ENCODE measurements at places on chromosomes 5 and 9.

- DNase-seq = no peak
Observed at GRCh38 chr9:101307051-101307450, 77.8 kb downstream of the BAAT start.

DNA sequence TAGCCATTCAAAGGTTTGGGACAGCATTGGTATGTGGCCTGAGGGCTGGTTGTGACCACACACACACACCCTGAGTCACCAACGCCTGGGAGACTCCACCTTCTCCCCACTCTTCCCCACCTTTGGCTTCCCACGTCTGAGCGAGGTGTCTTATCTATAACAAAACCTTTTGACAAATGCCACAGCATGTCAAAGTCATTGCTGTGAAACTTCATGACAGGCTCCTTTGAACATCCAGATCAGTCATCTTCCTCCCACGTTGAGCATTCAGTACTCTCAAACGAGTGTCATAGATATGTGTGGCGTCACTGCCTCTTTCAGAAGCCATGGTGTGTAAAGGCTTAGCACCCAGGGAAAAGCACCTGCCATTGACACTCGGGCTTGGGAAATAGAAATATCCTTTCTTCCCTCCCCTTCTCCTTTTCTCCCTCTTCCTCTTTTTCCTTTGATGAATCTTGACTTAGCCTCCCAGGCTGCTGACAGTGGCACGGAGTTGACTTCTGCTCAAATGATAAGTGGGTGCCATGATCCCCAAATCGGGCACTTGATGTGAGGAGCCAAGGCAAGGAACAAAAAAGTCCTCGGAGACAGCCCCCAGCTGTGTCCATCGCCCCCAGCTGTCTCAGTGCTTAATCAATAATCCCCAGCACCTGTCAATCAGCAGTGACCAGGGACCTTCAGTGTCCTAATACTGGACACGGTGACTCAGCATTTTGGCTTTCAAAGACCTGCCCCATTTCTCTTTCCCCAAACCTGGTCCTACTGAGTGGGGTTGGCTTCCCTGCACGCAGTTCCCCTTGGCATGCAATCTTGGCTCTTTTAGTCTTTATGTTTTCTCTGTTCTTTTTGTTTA is 114.8 kb downstream of the FGF18 start:
- no peak for DNase-seq

DNA sequence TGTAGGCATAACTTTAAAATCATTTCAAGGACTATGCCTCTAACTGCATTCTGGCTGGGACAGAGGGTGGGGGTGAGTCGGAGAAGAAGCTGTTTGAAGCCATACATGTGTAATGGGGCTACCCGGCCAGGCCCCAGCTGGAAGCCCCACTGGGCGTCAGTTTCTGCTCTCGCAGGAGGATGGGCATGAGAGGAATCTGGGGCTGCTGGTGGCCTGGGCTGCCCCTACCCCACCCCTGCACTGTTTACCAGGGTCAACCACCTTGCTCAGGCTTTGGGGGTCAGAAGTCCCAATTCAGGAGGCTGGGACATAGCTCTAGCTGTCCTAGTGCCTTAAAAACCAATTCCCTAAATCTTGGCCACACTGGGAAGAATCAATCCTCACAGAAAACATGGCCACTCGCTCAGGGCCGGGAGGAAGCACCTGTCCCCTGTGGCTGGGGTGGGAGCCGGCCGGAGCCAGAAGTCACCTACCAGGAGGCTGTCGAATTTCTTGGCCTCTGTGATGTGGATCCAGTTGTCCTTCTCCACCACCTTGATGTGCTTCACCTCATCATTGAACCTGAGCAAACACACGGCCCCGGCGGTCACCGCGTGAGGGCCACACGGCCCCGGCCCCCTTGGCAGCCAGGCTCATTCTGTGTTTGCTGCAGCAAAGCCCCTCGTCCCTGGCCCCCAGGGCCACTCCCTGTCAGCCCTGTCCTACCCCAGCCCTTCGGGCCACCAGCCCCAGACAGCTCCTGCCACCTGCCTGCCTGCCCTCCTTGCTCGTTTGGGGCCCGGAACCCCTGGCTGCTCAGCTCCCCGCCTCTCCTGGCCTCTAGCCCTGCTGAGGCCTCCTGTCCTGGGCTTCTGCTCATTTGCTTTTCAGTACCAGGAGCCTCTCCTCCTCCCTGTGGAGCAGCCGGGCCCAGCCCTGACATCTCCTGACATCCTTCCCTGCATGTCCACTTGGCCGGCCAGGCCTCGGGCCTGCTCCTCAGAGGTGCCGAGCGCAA is 33.6 kb upstream of the SARDH start:
- no peak for DNase-seq

DNA sequence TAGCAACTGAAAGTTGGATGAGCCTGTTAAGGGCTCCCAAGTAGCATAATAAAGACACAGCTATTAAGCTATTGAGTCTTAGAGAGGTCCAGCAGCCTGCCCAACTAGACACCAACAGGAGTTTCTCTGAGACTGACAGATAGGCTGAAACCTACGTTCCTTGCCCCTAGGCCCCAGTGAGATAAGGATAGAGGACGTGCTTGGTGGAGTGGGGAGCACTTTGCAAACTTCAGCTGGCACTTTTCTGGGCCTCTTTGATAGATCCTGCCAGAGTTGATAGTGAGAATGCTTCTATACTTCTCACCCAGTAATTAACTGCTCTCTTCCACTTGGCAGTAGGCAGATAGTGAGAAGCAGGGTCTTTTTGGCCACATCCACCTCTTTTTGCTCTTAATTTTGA is 20.8 kb upstream of the CTNNA1 start:
- no peak for DNase-seq

- peak; percentile 13 for DNase-seq
Observed at GRCh38 chr9:137552022-137552768, 516 bp downstream of the MRPL41 start.

GRCh38 chr5:67350185-67350584 is 153.6 kb upstream of the CD180 start:
- DNase-seq = no peak

GRCh38 chr5:62587737-62588136 is 9.1 kb downstream of the LRRC70 start:
- no peak for DNase-seq

- DNase-seq = no peak
Observed at GRCh38 chr5:39192450-39193160, 26.8 kb downstream of the FYB1 start.

- no peak for DNase-seq
Observed at GRCh38 chr5:112574536-112574935, 155.5 kb upstream of the EPB41L4A start.

GRCh38 chr5:7759951-7760580 is 90.9 kb downstream of the CFAP90 start:
- DNase-seq = no peak

DNA sequence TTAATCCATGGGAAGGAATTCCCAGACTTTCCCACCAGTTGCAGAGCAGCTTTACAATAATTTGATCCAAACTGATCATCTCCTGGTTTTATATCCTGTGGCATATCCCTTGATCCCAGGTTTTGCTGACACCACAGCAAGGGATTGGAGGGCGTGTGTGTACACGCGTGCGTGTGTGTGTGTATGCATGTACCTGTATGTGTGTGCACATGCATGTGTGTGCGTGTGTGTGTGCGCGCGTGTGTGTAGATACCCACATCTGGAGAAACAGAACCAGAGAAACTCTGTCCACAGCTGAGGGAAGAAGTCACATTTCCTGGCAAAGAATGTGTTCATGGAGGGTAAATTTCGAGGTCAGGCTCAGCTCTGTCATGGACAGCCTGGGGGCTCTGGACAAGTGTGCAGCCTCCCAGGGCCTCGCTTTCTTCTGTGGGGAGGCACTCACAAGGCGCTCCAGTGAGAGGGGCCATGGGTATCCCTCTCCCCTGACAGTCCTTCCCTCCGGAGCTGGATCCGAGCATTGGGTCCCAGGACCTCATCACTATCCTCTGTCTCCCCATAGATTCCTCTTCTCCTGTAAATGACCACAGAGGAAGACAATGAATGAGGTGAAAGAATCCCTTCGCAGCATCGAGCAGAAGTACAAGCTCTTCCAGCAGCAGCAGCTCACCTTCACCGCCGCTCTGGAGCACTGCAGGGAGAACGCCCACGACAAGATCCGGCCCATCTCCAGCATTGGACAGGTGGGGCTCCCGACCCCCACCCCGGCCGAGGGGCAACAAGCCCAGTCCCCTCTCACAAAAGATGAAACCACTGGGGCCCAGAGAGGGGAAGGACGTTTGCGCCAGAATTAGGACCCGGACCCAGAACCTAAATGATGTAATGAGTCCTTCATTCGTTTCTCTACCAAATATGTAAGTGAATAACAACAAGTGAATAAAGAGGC is 4.9 kb downstream of the SPACA9 start:
- no peak for DNase-seq

- no peak for DNase-seq
Observed at GRCh38 chr9:72453797-72454196, 67.6 kb upstream of the TMC1 start.

- DNase-seq = peak; percentile 47
Observed at GRCh38 chr5:81749561-81750307, 1.2 kb downstream of the SSBP2 start.

GRCh38 chr5:72922422-72922821 is 33.4 kb upstream of the FCHO2 start:
- no peak for DNase-seq

DNA sequence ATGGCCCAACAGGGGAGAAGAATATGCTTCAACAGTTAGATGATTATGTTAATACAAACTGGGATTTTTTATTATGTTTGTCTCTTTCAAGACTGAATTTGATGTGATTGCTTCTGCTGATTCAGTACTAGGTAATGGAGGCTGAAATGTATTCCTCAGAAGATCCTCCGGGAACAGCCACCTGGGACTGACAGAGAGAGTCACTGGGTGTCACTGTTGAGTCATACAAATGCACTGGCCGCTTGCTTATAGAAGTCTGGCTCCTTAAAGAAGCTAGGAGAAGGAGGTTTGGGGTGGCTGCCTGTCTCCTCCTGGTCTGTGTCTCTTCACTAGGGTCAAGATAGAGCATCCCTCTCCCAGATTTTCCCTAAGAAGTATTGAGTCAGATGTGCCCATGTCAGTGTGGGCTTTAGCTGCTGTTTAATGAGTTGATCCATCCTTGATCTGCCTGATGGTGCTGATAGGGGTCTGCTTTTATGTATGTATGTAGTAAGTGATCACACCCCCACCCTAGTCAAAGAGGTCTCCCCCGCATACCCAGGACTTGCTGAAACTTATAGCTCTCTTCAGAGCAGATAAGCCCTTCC is 773.4 kb downstream of the BRINP1 start:
- no peak for DNase-seq

- no peak for DNase-seq
Observed at GRCh38 chr9:130662970-130663257, 1.5 kb upstream of the PRDM12 start.

DNA sequence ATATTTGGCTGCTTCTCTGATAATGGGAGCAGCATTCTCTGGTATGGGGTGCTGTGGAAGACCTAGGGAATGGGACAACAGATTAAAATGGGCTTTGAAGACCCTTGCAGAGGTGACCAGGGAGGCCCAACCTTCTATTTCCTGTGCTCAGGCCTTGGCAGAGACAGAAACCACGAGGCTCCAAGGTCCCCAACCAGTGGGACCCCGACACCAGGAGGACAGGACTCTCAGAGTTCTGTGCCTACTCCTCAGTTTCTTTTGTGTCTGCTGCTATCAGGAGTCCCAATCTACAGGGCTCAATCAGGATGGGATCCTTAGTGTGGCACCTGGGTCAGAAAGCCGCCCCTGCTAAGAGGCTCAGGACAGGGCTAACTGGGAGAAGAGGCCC is 29.3 kb downstream of the CSF2 start:
- DNase-seq = no peak

DNA sequence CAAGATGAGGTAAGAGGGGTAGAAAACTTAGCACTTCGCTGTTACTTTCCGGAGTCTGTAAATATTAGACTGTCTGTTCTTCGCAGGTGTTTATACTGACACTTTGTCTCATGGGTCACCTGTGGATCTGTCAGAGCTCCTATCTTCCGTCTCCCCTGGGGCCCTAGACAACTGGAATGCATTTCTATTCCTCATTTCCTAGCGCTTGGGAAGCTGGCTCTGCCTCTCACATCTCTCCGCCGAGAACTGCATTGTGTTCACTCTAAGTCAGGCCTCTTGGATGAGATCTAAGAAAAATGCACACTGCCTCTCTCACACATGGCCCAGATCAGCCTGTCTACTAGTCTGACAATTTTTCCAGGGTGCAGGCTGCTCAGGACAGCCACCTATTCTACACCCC is 39.5 kb downstream of the PCA3 start:
- DNase-seq = no peak

DNA sequence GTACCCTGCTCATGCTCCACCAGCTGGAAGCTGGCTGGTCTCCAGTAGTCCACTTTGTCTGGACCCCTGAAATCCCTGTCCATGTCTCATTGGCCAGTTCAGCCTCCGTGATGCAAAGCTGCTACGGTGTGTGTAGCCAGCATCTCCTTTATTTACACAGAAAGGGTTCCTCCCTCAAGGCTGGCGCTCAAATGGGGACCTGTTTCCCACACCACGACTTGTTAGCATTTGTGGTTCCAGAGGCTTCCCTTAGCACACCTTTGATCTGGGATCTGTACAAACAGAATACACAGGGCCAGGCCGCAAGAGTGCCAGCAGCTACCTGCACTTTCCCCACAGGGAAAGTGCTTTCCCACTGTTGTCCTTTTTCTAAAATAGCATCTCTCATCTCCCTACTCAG is 5.7 kb upstream of the SMU1 start:
- no peak for DNase-seq

DNA sequence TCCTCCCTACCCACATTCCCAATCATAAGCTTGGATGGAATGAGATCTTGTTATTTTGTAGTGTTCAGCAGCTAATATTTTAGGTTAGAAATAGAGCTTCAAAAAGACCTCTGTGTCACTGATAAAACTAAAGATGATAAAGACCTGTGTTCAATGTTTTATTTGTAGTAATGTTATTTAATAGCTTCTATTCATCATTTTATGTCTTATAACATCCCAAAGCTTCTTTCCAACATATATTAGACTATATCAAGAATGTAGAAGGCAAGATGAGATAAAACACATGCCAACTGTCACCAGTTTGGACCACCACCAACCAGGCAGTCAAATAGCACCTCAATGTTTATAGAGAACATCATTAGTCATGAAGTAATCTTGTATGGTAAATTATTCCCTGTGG is 409.5 kb upstream of the ITGA1 start:
- no peak for DNase-seq

GRCh38 chr5:173281910-173282309 is 46.3 kb downstream of the STC2 start:
- DNase-seq = no peak

GRCh38 chr9:73138516-73138915 is 13.1 kb upstream of the ANXA1 start:
- no peak for DNase-seq

Measured in CD4-positive, alpha-beta T cell treated with Interleukin-2 at 100 ng/mL for 4 hours (primary cell).